GM03348 (cell line): ENCODE measurements at places on chromosomes 1 and 21.

GRCh38 chr1:81804312-81804711 is 3.6 kb downstream of the ADGRL2 start:
- DNase-seq, result no peak

DNA sequence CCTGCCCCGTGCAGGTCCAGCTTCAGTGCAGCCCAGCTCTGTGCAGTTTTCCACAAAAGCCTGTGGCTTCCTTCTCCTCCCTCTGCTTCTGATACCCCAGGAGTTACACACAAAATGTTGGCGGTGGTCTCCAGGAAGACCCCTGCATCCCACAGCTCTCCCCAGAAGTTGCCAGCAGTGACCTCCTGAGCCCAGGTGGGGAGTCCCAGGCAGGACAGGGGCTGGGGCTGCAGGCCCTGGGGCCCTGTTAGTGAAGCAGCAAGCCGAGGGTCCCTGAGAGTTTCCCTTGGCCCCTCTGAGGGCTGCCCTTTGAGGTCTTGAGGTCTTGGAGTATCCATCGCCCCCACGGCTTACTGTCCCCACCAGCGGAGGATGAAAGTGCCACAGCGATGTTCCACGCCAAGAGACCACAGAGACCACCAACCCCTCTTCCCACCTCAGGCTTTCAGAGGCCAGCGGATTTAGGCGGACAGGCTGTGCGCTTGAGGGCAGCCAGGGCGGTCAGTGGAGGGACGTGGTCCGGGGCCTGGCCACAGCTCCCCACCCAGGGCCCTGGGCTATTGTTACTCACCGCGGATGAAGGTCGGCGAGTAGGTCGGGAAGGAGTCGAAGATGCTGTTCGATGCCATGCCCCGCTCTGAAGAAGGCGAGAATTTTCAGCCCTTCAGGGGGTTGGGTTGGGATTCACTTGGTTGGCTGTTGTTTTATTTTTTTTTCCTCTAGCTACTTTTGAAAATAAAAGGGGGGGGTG is 34.0 kb upstream of the RUNX3 start:
- DNase-seq, result no peak

DNA sequence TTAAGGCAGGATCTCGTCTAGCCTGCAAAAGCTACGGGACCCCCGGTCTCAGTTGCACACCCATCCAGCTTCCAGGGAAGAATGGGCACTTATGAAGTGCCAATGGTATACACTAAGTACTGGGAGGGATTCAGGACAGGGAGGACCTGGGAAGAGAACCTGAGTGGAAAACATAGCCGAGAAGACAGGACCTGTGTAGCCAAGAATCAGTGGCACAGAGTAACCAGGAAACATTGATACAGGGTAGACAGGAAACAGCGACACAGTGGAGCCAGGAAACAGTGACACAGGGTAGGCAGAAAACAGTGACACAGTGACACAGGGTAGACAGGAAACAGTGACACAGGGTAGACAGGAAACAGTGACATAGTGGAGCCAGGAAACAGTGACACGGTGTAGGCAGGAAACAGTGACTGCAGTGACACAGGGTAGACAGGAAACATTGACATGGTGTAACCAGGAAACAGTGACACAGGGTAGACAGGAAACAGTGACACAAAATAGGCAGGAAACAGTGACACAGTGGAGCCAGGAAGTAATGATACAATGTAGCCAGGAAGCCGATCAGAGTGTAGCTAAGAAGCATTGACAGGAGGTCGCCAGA is 138.0 kb upstream of the ARHGEF16 start:
- no peak for DNase-seq

DNA sequence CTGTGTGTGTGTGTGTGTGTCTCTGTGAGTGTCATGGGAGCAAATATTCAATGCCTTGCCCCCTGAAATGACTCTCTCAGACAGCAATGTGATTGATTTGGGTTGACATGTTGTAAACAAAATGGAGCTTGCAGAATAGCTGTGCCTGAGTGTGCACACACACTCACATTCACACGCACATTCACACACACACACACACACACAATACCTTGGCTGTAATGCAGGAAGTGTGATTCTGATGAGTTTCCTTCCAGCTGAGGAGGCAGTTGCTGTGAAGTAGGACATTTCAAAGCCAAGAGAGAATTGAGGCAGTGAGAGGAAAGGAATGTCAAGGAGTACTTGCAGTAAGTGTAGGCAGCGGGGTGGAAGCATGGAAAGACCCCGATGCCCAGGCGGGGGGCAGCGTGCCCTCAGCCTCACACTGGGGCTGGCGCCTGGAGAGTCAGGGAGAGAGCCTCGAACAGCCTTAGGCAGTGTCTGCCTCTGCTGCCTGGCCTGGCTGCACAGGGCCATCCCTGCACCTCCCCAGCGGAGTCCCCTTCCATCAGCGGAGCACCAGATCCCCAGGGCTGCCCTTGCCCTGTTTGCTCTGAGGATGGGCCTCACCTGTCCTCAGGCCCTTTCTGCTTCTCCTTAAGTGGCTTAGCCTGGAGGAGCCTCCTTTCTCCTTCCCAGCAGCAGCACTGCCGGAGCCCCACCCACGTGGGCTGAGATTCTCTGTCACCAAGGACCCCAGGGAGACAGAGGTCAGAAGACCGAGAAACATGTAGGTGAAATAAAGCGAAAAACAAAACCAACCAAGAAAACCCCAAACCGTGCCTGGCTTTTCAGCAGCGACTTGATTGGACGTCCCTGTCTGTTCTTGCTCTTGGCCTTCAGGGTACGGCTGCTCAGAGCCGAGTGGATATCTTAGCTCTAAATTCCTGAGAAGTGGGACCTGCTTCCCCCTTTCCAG is 9.2 kb downstream of the VASH2 start:
- no peak for DNase-seq

- DNase-seq, result peak; percentile 14
Measured at GRCh38 chr1:118381197-118381869, 196.3 kb upstream of the SPAG17 start.

DNA sequence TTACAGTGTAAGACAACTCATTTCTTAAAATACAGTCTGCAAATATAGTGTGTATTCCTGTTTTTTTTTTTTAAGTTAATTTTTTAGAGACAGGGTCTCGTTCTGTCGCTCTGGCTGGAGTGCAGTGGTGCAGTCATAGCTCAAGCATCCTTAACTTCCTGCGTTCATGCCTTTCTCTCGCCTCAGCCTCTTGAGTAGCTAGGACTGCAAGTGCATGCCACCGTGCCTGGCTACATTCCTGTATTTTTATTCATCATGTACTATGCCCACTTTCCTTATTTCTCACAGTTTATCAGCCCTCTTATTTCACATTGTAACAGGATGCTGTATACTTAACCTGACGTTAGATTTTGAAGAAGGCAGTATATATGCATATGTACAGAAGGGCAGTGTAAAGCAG is 26.7 kb downstream of the MIER1 start:
- DNase-seq, result peak; percentile 16

DNA sequence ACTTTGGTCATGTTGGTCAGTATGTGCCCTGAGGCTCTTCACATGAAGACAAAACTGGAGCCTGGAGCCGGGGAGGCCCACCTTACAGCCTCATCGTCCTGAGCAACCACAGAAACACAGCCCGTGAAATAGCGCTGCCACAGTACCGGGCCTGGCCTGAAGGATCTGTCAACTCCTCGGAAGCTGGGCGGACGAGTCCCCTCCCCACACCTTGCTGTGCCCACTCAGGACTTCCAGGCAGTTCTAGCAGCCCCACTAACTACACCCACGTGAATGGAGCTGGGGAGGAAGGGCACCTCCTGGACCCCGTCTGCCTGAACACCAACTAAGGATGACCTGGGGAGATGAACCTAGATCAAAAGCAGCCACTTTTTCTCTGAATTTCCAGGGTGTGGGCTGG is 24.7 kb downstream of the SDE2 start:
- DNase-seq, result no peak
